ENCODE measurements at places on chromosomes 13 and 19.

DNA sequence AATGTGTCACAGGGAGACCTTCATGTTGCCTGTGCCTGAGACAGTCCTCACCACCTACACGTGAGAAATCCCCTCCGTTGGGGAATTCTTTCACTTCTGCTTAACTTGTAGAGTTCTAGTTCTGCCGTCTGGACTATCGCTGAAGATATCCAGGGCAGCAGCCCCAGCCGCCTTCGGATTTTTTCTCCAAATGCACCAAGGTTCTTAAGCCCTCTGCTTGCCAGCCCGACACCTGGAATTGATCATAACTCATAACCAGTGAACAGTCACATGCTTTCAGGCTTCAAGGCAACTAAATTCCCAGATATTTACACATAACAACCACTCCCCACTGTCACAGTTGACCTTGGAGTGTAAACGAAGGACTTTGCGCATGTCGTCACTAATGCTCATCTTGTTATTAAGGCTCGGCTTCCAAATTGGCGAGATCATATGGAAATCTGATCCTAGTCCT, 114.4 kb downstream of the RAB20 start:
- DNase-seq, result no peak

DNA sequence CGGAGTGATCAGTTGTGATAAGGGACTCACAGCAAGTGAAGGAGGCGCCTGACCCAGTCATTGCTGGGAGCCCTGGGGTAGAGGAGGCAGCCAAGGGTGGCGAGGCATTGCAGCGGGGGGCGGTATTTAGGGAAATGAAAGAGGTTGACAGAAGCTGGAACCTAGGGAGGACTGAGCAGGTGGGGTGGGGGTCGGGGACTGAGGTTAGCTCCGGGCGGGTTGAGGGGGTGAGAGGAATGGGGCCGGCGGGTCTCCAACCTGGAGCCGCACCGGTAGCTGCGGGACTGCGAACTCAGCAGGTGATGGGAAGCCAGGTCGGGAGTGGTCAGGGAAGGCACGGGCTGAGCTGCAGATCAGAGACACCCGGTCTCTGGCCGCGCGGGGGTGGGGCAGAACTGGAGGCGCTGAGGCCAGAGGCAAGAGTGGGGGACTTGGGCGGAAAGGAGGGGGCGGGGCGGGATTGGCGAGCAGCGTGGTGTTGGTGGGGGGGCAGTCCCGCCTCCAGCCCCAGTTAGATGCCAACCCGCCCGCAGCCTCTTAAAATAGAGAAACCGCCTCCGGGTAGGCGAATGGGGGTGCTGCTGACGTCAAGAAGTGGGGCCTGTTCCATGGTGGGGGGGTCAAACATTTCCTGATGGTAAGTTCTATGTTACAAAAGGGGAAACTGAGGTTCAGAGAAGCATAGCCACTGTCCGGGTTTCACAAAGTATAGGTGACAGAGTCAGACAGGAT, 1.5 kb downstream of the MAST3 start:
- no peak for DNase-seq

GRCh38 chr19:45283443-45284033, 32.5 kb downstream of the MARK4 start:
- DNase-seq, result no peak

- no peak for DNase-seq
Measured at GRCh38 chr13:20378721-20379120, 146.6 kb upstream of the GJB6 start.

- DNase-seq, result no peak
Measured at GRCh38 chr13:64527561-64527960, 2702.6 kb downstream of the PCDH9 start.

GRCh38 chr19:31513841-31514240, 164.6 kb upstream of the TSHZ3 start:
- no peak for DNase-seq

DNA sequence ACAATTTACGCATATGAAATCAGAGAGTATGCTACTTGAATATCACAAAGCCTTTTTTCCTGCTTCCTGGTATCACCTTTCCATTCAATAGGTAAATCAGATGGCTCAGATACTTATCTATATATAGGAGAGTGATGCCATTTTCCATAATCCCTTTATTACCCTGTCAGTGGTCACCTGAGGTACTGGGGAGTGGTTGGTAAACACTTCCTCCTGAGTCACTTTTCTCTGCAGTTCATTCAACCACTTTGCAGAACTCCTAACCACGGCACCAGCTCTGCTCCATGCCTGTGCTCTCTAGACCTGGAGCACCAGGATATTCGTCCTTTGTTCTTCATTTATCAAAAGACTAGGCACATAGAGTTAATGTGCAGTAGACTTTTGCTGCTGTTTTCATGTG, 748.5 kb upstream of the KLHL1 start:
- DNase-seq, result no peak

DNA sequence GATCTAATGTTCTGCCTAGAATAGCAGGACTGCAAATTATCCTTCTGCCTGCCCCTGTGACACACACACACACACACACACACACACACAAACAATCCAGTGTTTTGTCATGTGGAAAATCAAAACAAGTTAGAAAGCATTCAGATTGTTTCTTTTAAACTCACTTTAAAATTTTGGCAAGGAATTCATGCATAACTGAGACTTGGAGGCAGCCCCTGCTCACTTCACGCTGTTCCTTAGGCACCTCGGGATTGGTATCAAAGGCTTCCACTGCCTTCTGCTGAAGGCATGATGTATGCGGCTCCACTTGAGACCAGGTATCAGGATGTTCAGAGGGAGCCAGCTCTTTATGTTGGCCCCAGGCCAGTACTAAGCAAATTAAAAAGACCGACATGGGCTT, 158.7 kb downstream of the OXGR1 start:
- DNase-seq, result no peak

DNA sequence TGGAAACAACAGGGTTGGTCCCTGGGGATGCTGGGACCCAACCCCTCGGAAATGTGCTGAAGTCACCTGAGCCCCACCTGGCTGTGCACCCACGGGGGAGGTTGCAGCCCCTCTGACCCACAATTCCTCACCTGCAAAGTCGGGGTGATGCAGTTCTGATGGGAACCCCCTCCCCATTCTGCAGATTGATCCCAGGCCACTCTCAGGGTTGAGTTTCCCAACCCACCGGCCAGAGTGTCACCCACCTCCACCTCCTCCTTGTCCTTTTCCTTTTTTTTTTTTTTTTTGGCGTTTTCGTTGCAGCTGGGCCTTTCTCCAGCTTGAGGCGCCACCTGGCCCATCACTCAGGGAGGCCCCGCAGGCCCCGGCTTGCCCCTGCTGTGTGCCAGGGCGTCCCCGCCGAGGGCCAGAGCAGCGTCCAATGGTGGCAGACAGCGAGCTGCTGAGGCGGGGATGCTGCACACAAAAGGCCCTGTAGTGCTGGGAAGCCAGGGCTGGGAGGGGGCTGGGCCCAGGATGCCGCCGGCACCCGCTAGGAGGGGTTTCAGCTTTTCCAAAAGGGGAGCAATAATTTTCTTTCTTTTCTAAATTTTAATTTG, 4.6 kb downstream of the PIK3R2 start:
- no peak for DNase-seq

GRCh38 chr19:45496349-45496953, 396 bp downstream of the RTN2 start:
- no peak for DNase-seq

DNA sequence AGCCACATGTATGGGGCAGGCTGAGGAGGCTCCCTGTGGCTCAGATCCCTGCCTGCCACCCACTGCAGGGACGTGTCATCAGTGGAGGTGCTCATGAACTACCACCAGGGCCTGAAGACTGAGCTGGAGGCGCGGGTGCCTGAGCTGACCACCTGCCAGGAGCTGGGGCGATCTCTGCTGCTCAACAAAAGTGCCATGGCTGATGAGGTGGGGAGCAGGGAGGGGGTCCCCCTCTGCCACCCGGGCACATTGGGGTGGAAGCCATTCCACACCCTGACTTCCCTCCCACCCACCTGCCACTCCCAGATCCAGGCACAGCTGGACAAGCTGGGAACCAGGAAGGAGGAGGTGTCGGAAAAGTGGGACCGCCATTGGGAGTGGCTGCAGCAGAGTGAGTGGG, 11.3 kb upstream of the SHKBP1 start:
- no peak for DNase-seq

DNA sequence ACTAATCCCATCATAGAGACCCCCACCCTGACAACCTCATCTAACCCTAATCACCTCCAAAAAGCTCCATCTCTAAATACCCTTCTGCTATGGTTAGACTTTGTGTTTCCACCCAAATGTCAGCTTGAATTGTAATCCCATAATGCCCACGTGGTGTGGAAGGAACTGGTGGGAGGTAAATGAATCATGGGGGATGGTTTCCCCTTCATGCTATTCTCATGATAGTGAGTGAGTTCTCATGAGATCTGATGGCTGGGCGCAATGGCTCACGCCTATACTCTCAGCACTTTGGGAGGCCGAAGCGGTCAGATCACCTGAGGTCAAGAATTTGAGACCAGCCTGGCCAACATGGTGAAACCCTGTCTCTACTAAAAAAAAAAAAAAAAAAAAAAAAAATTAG, 2.6 kb downstream of the VMAC start:
- no peak for DNase-seq

- DNase-seq, result no peak
Measured at GRCh38 chr13:23918208-23918607, 20.9 kb upstream of the C1QTNF9B start.
